Ecto neural progenitor cell (in vitro differentiated cells): ENCODE measurements at places on chromosomes 3 and 15.

GRCh38 chr3:20320489-20320888 lies 134.5 kb upstream of the SGO1 start:
- no peak for DNase-seq

DNA sequence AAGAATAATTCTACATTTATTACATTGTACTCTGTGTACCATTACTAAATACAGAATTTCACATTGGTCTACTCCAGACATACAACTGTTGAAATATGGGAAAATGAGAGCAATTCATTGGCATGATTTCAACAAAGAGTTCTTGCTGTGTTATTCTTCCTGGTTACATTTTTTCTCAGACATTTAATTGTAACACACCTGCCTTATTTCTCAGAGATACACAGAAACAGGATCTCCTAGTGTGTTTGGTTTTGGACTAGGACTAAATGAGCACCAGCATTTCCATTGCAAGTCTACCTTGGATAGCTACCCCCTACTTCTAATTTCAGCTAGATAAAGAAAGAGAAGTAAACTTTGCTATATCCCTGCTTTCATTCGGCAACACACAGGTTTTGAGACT lies 274.3 kb upstream of the CNTN4 start:
- no peak for DNase-seq

GRCh38 chr3:139074565-139075115 lies 29.9 kb upstream of the PRR23C start:
- no peak for DNase-seq

GRCh38 chr15:64915518-64916227 lies 4.0 kb downstream of the ANKDD1A start:
- DNase-seq = no peak

DNA sequence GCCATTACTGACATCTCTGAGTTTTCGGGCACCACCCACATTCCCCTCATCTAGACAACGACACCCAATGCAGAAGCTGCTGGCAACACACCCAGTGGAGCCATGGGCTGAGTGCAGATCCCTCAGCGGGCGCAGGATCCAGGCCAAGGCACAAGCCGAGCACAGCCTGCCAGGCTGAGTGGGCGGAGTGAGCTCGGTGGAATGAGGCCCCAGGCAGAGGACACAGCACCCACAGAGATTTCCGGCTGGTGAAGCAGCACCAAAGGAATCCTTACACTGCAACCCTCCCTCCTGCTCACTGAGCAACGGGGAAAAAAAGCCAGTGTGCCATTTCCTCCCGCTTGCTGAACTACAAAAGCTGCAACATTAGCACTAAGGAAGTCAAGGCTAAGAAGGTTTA lies 34.3 kb downstream of the ZMAT3 start:
- no peak for DNase-seq

DNA sequence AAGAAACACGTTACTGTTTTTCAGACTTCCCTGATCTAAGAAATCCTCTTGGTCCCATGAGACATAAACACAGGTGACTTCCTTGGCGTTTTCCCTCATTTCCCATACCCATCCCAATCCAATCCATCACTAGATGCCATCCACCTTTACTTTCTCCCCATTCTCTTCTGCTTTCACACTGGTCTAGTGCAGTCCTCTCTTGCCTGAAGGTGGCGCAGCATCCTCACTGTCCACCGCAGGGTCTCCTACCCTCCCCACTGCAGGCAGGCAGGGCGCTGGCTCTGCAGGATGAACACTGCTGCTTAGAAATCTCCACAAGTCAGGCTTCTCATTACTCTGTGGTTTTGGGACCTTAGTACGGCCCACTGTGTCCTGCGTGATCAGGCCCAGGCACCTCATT lies 58.2 kb downstream of the RAB7A start:
- peak; percentile 78 for DNase-seq

DNA sequence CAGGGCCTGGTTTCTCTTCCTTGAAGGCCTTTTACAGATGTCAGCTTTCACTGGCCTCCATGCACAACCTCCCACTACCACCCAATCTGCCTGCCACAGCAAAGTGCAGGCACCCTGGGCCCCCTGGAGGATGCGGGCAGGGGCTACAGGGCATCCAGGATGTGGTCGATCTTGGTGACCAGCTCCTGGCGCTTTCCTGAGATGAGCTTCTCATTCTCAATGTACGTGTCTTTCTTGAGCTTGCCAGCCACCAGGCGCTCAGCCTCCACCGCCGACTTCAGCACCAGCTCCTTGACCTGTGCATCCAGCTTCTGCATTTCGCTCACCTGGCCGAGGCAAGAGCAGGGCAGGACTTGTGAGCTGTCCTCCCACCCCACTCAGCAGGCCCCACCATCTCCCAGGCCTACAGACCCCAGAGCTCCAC lies 30.3 kb downstream of the RPN1 start:
- no peak for DNase-seq

GRCh38 chr3:99971761-99972160 lies 142.5 kb downstream of the FILIP1L start:
- no peak for DNase-seq

DNA sequence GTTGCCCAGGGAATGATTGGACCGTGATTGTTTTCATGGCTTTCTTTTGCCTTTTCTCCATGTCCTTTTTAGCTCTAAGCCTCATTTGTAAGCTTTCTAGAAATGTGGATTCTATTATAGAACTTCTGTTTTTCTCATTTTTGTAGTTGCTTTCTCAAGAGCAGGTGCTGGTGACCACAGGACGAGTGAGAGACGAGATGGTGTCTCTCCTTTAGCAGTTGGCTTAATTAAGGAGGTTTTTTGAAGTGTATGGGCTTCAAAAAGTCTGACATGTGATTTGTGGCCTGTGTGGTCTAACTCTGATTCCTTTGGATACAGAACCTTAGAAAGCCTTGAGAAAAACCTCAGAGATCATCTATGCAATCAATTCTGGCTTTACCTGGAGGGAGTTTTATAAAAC lies 292.8 kb downstream of the LPP start:
- no peak for DNase-seq

GRCh38 chr3:50473768-50474167 lies 29.7 kb downstream of the CACNA2D2 start:
- no peak for DNase-seq

- peak; percentile 90 for DNase-seq
These were observed 28.4 kb upstream of the SMAD6 start for GRCh38 chr15:66673410-66674322.

- no peak for DNase-seq
These were observed 787.6 kb downstream of the FHIT start for GRCh38 chr3:60463685-60464084.

DNA sequence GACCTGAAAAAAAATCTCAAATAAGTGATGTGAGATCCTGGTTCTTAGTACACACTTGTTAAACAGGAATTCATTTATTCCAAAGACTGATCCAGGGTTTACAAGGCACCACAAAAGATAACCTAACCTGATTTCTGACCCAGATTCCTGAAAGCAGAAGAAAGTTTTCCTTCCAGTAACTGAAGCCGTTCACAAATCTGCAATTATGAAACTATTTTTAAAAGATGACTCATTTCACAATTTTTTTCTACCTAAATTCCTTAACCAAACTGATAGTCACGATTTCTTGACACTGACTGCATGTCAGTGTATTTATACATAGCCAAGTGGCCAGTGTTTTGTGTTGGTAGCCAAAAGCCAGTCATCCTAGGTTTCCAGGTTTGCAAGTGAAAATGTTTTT lies 17.1 kb downstream of the SLC9A9 start:
- DNase-seq = no peak

GRCh38 chr3:176814285-176814684 lies 383.0 kb downstream of the TBL1XR1 start:
- peak; percentile 81 for DNase-seq

DNA sequence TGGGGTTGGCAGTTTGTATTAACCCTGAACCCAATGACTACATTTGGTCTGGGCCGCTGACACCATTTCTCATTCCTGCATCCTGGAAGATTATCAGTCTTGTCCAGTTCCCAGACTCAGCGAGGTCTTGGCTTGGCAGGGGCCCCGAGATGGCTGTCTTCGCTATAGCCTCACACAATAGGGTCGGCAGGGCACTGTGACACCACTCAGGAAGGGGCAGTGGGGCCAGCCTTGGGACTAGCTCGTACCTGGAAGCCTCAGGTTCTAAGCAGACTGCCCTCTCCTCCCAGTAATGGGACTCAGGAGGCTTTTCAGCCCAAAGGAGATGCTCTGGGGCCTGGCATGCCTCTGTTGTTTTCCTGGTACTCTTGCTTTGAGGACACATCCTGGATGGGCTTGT lies 9.1 kb downstream of the TEX264 start:
- DNase-seq = no peak

DNA sequence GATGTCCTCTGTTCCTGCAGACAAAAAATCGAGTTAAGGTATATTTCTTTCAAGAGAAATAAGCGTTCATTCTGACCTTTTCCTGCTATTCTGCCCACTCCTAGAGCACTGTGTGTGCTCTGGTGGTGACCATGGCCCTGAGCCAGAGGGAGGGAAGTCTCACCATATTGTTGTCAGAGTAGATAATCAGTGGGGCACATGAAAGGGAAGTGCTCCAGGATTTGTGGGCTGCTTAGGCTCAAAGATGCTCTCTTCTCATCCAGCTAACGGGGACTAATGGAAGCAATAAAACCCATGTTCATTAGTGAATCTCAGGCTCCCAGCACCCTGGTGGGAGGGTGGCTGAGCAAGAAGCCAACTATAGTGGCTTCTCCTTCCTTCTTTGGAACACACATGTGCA lies 70.7 kb upstream of the EOMES start:
- no peak for DNase-seq

- no peak for DNase-seq
These were observed 46.6 kb downstream of the CEP70 start for GRCh38 chr3:138547342-138547975.

DNA sequence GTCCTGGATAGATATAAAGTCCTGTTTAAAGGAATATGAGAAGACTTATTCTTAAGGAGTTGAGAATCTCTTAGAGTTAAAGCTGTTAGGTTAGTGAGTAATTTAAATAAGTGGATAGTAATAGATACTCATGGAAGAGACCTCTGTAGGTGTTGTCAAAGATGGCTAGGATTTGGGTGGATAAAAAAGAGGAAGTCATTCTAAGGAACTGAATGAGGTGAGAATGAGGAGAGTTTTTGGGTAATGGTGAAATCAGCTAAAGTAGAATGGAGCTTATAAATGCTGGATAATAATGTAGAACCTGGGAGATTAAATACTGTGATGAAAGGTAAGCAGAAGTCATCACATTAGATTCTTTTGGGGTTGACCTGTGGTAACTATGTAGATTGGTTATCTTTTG lies 8.1 kb downstream of the ARIH1 start:
- no peak for DNase-seq

DNA sequence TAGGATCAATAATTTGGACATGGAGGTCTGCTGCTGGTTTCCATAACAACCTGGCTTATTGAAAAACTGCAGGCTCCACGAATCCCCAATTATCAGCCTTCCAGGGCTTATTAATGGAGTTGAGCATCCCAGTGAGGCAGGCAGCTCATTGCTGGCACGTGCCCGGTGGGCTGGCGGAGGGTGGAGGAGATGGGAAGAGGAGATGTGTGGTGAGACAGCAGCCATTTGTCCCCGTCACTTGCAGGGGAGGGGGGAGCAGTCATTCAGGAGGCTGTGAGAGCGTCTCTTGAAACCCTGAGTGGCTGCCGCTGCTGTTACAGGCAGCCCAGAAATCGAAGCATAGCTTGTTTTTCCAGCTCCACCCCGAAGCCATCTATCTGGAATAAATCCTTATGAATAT lies 70.6 kb downstream of the GAP43 start:
- no peak for DNase-seq
